ENCODE measurements at places on chromosomes 7 and 10.

- no peak for DNase-seq
Measured at GRCh38 chr7:2497500-2498336, 21.5 kb upstream of the GRIFIN start.

- DNase-seq = no peak
Measured at GRCh38 chr7:323410-323809, 33.4 kb downstream of the FOXL3 start.

GRCh38 chr10:129258283-129258923 lies 208.6 kb upstream of the MGMT start:
- DNase-seq = no peak

GRCh38 chr10:20879136-20879535 lies 18.0 kb downstream of the NEBL start:
- DNase-seq = no peak

DNA sequence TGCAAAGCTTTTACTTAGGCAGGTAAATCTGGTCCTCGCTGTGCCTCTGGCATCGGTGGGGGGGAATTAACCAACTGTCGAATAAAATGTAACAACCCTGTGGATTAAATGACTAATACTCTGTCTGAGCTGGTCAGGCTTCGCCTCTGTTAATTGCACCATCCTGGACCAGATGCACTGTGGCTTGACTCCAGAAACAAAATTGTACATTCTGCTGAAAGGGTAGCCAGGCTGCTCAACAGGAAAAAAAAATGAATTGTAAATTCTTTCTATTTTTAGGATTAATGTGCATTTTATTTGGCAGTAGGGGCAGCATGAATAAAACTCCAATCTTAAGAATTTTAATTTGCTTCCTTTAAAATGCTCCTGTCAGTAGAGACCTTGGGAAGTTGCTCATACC lies 389.4 kb downstream of the SORCS1 start:
- DNase-seq = no peak

- DNase-seq = peak; percentile 52
Measured at GRCh38 chr7:101953248-101953819, 135.9 kb downstream of the CUX1 start.

GRCh38 chr7:156024201-156024600 lies 211.9 kb upstream of the SHH start:
- no peak for DNase-seq

DNA sequence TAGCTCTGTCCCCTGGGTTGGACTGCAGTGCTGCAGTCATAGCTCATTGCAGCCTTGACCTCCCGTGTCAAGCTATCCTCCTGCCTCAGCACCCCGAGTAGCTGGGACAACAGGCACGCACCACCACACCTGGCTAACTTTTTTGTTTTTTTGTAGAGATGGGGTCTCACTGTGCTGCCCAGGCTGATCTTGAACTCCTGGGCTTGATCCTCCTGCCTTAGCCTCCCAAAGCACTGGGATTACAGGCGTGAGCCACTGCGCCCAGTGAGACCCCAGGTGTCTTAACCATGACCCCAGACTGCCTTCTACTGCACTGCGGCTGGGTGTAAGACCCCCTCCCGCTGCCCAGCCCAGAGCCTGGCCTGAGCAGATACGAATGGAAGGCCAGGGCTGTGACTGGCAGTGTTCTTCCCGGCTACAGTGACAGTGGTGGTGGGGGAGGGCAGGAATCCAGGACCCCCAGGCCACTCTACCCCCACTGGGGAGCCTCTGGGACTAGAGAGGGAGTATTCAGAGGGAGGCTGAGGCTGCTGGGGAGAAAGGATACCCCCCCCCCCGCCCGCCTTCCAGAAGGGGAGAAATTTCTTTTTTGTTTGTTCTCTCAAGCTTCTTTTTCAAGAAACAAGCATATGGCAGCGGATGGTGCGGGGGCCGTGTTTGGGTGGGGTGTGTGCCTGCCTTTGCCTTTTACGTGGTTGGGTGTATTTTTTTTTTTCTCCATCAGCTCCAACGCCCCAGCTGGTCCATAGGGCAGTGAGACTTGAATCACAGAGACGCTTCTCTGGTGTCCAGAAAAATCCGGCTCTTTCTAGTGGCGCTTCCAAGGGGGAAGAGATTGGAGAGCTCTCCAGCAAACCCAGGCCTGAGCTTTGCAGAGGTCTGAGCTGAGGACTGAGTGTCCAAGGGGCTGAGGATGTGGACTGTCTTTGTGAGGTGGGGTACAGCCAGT lies 36.6 kb downstream of the GTF2IRD1 start:
- no peak for DNase-seq

DNA sequence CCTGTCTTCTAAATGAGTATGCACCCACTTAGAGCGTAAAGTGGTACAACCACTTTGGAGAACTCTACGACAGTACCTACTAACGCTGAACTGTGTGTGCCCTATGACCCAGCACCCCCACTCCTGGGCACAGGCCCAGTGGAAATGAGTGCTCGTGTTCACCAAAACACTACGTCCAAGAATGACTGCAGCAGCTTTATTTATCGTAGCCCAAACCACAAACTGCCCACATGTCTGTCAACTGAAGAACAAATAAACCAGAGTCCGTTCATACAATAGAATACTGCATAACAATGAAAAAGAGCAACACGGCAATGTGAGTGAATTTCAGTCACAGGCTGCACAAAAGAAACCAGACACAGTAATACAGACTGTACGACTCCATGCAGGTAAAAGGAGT lies 35.4 kb downstream of the TLL2 start:
- DNase-seq = no peak

- DNase-seq = no peak
Measured at GRCh38 chr10:90965720-90966119, 44.8 kb upstream of the ANKRD1 start.

- DNase-seq = no peak
Measured at GRCh38 chr10:34291466-34292193, 523.5 kb downstream of the PARD3 start.

DNA sequence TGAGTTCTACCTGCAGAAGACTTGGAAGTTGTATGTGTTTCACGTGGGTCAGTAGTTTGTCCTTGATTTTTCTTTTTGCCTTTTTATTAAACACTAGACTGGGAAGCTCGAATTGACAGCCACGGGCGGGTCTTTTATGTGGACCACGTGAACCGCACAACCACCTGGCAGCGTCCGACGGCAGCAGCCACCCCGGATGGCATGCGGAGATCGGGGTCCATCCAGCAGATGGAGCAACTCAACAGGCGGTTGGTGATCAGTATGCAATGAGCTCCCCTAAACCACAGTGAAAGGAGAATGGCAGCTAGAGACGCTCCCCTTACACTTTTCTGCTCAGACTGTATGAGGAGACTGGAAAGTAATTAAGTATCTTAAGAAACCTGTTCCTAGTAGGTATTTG lies 126.7 kb upstream of the STK17A start:
- no peak for DNase-seq

- no peak for DNase-seq
Measured at GRCh38 chr10:125812128-125812750, 10.8 kb downstream of the UROS start.

GRCh38 chr7:69961436-69961835 lies 363.2 kb downstream of the AUTS2 start:
- no peak for DNase-seq

DNA sequence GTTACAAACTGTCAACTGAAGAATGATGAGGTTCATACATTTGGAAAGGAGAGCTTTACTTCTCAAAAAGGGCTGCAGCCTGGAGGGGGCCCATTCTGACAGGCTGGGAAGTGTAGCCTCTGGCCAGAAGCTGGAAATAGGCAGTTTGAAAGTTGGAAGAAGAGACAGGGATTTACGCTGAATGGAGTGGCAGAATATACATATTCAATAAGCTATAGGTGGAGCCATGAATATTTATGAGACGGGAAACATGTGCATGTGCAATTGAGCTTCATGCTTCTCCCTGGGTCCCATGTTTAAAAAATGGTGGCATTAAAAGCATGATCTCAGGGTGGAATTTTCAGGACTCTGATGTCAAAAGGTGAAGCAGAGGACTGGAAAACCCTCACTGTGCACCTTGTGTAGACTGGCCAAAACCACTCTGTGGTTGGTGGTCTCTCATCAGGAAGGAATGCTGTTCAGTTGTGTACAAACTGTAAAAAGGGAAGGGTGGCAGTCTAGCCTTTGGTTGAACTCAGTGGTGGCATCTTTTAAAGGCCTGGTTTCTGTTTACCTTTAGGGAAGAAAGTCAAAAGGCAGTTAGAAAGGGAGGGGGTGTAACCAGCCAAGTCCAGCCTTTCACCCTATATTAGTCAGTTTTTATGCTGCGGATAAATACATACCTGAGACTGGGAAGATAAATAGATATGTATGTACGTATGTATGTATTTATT lies 7.2 kb upstream of the ACTR3B start:
- no peak for DNase-seq

DNA sequence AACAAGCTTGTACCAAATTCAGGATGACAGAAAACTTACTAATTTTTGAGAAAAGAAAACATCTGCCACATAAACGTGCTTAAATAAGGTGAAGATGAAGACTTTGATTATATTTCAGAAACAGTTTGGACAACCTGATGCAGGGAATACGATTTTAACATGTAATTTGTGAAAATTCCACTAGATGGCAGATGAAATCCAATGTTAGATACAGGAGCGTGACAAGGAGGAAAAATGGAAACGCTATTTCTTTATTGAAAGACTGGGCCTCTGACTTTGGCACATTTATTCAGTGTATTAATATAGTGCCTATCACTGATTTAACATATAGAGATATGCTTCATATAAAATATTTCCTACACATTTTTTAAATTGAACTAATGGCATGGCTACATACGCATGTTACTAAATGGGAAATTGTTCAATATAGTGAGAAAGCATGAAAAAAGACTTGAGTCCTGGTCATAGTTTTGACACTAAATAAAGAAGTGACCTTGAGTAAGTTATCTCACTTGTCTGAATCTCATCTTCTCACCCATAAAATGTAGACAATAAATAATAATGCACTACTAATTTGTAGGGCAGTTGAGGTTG lies 60.7 kb downstream of the CD36 start:
- DNase-seq = no peak

GRCh38 chr7:46661431-46661830 lies 740.4 kb upstream of the IGFBP3 start:
- no peak for DNase-seq

DNA sequence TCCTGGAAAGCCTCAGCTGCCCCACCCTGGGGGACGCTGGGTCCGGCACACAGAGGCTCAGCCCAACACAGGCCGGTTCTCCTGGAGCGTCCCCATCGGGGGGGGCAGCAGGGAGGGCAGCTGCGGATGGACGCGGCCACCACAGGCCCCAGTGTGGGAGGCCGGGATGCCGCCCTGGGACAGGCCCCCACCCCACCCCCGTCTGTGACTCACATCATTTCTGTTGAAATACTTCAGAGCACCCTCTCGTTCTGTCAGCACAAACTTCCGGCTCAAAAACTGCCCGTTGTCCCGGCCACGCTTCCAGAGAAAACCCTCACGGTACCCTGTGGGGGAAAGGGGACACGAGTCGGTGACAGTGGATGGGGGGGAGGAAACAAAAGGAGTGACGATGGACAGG lies 28.5 kb downstream of the GET4 start:
- DNase-seq = peak; percentile 9

DNA sequence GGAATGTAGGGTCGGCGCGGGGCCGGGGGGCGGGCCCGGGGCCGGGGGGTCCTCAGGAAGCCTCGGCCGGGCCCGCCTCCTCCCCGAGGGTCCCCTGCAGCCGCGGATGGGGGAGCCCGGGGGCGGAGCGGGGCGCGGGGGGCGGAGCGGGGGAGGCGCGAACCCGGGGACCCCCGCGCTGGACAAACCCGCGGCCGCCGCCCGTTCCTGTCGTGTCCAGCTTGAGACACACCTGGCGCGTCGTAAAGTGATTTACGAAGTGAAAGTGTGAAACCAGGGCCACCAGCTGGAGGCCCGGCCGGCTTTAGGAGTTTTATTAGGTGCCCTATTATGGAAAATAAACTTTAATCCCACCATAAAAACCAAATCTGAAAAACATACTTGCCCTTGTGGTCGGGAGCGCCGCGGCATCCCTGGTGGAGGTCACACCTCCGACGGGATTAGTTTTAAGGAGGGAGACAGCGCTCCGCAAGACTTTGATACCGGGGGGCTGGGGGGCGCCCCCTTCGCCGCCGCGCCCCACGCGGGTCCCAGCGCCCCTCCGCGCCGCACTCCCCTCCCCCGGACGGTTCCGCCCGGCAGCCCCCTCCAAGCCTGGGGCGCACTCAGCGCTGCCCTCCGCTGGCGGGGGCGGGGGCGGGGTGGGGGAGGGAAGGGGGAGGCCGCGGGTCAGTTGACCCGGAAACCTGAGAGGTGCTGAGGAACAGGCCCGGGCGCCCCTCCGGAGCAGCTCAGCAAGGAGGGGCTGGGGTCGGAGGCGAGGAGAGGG lies 10.3 kb downstream of the MNX1 start:
- no peak for DNase-seq

DNA sequence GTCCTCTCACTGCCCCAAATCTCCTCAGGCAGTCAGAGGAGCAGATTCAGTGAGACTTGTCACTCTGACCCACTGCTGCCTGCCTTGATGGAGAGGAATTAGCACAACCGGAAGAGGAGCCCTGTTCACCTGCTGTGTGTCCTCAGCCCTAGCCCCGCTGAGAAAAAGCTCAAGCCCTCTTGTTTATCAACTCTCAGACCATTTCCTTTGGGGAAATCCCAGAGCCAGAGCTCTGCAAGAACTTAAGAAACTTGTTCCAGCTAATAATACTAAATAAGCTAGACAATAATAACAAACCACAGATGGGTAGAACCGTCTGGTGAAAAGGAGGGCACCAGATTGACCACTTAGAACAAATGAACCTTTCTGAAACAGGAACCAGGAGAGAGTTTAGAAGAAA lies 37.7 kb upstream of the ITGB1 start:
- no peak for DNase-seq

- no peak for DNase-seq
Measured at GRCh38 chr7:123075838-123076467, 80.5 kb upstream of the TAS2R16 start.

DNA sequence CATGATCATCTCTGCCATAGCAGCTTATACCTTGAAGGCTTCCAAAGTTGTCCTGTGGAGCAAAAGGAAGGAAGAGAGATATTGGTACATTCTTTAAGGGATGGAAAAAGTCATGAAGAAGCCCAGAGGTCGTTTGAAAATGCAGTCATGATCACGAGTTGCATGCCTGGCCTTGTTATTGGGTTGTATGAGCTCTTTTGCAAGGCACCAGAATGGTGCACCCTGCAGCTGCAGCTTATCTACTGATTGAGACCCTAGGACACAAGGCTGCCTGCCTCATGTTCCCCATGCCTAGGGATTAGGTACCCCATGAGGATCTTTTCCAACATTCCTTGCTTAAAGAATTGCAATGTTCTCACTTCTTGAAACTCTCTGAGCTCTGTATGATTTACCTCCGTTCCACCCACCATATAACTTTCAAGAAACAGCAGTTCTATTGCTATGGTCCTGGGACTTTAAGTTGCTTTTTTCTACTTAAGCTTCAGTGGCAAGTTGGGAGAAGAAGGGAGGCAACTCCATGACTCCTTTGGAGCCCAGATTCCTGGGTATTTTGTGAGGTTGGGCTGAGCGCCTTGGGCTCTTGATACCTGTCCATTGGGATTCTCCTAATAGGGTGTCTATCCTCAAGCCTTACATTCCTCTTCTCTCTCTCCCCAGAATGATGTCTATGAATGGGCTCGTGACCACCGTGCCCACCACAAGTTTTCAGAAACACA lies 6.9 kb downstream of the SCD start:
- DNase-seq = no peak

GRCh38 chr7:135620980-135621850 lies 41.1 kb upstream of the STMP1 start:
- peak; percentile 39 for DNase-seq

GRCh38 chr10:71383972-71384687 lies 12.6 kb upstream of the CDH23 start:
- DNase-seq = no peak

- no peak for DNase-seq
Measured at GRCh38 chr7:29957521-29958310, 31.9 kb downstream of the SCRN1 start.

All from HS-5 (cell line).